Left kidney (tissue), 8 donors: ENCODE measurements at places on chromosomes 7 and 10.

GRCh38 chr10:47451998-47452494, 31.9 kb downstream of the ANXA8 start:
- DNase-seq: no peak

DNA sequence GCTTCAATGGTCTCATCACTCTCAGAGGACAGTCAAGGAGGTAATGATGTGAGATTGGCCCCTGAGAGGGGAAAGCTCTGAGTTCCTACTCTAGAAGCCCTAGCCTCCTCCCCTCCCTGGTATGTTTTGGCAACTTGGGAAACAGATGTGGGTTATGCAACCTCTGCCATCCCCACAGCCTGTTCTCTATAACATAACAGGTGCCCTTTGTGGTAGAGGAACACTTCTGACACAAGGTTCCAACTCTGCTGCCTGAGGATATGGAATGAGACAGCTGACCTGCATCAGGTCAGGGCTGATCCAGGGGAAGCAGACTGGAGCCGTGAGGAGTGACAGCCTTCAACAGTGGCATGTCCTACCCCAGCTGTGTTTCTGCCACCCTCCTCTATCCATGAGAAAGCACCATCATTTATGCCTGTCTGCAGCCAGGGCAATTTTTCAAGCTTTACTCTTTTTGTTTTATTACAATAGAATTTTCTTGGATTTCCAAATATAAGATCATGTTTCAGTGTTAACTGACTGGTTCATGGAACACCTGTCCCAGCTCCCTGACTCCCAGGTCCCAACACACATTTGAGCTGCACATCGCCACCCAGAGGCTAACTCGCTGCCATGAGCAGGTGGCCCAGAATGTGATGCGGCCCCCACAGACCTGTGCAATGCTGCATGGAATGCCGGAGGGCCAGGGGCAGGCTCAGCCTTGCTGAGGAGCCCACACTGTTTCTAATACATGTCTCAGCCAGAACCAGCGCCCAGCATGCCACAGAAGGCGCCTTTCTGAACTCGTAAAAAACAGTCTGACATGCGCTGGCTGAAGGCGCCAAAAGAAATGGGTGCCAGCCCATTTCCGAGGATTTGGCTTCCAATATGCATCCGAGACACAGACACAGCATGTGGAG, 124.8 kb upstream of the CHST15 start:
- DNase-seq: no peak

DNA sequence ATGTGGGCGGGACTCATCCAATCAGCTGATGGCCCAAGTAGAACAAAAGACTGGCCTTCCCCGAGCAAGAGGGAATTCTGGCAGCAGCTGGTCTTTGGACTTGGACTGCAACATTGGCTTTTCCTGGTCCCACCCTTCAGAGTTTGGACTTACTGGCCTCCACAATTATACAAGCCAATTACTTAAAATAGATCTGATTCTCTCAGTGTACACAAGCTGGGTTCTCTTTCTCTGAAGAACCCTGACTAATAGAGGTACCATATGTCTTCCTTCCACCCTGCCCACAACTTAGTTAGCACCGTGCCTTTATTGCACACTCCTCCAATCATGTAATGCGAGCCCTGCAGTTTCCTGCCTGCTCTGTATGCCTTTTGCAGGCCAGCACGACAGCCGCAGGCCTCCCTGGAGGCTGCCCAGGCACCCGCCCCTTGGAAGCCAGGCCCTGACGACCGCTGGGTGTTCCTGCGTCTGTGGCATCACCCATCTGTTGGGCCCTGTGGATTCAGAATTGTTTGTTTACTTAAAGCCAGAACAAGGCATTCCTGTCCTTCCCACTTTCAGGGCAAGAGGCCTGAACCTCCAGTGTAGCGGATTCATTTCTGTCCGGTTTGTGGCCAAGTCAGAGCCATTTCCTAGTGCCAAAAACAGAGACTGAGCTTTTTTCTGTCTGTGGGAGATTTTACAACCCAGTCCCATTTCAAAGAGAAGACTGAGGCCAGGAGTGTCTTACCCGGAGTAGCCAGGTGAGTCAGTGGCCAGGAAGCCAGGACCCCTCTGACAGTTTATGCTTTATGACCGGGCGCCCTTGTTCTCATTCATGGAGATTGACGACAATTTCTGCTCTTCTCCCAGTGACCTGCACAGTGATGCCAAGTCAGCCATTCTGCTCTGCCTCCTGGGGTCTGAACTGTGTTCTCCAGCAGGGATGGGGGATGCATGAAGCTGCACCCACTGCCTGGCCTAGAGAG, 968 bp upstream of the INMT start:
- no peak for DNase-seq

DNA sequence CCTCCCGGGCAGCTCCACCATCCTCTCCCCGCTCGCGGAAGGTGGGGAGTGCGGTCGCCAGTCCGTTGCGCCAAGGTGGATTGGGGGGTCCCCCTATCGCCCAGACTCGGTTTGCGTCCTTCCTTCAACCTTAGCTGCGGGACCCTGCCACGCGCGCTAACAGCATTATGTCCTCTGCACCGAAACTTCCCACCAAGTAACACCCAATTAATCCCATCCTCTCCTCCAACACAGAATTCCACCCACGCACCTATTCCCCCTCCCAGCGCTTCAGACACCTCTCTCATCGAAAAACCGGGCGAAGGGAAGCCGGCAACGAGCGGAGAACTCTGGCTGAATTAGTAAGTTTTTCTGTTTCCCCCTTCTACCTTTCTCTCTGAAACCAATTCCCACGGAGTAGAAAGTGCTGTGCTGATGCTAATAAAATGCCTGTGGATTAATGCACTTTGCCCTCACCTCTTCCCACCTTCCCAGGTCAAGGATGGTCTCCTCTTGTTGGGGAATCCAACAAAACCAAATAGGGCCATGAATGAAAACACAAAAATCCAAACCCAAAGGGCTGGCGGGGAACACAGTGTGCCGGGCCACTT, 947 bp downstream of the HOXA3 start:
- DNase-seq: no peak

DNA sequence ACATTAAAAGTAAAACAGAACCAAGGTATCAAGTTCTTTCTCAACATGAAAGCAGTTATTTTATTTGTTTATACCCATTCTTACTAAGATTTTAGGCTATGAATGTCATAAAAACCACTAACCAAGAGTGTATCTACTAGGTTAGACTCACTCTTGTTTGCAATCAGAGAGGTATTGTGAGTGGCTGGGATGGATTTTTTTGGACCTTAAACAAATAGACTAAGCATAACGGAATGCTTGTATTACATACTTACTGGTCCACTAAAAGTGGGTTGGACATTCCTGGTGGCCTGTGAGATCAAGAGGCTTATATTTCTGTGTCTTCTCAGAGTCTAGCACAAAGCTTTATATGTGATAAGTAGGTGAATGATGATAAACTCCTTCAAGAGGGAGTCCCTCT, 32.6 kb upstream of the CBLL1 start:
- no peak for DNase-seq

- peak; percentile 21 for DNase-seq
Measured at GRCh38 chr10:31157123-31158010, 125.7 kb upstream of the ZNF438 start.

DNA sequence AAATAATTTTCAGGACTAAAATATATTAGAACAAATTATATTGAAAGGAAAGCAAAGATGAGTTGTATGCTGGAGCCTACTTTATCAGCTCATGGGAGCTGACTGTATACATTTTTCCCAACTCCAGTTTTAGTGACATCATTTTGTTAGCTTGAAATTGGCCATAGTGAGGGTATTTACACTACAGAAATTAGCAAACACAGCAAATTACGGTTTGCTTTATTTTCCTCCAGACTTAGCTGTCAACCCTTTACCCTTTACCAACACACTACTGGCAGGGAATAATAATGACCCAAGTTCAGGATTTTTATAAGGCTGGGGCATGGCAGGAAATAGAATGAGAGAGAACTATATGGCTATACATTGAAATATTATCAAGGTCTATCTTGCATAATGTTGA, 120.3 kb upstream of the PRSS1 start:
- DNase-seq: no peak

- no peak for DNase-seq
Measured at GRCh38 chr7:132933072-132933458, 148.8 kb downstream of the CHCHD3 start.

- no peak for DNase-seq
Measured at GRCh38 chr10:114396464-114396863, 7.8 kb downstream of the AFAP1L2 start.

DNA sequence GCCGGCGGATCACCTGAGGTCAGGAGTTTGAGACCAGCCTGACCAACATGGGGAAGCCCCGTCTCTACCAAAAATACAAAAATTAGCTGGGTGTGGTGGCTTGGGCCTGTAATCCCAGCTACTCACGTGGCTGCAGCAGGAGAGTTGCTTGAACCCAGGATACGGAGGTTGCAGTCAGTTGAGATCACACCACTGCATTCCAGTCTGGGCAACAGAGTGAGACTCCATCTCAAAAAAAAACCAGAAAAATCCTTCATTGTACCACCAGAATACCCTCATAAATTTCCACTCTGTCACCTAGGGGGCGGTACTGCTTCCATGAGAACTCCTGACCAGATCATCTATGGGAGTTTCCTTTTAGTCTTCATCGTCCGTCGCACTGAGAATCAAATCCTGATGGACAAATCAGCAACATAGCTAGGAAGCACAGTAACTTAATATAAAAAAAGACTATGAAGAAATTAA, 225.8 kb upstream of the KLF14 start:
- DNase-seq: no peak

GRCh38 chr10:46555713-46556514, 544 bp downstream of the GPRIN2 start:
- DNase-seq: peak; percentile 64

GRCh38 chr10:62381385-62382102, 7.4 kb downstream of the ZNF365 start:
- DNase-seq: no peak

- DNase-seq: no peak
Measured at GRCh38 chr10:116766241-116766827, 24.0 kb upstream of the HSPA12A start.

DNA sequence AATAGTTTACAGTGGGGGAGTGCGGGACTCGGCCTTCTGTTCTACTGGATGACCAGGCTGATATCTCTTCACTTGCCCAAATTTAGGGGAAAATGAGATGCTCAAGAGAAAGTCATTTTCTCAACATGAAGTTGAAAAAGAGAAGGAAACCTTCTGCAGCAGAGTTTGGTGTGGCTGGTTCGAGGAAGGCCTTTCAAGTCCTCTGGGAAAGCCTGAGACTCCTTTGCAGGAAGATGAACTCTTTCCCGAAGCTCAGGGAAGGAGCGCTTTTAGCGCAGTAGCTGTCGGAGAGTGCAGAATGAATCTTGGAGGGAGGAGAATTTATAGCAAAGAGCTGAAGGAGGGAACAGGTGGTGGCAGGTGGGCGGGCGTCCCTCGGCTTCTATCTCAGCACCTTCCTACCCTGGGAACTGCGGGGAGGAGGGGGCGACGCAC, at the start of gene ATOH7:
ATOH7 (minus strand) TSS at position 297 of the 435 bp plus-strand sequence. CDS start 436 bp downstream, outside the sequence.
- DNase-seq: peak; percentile 25

DNA sequence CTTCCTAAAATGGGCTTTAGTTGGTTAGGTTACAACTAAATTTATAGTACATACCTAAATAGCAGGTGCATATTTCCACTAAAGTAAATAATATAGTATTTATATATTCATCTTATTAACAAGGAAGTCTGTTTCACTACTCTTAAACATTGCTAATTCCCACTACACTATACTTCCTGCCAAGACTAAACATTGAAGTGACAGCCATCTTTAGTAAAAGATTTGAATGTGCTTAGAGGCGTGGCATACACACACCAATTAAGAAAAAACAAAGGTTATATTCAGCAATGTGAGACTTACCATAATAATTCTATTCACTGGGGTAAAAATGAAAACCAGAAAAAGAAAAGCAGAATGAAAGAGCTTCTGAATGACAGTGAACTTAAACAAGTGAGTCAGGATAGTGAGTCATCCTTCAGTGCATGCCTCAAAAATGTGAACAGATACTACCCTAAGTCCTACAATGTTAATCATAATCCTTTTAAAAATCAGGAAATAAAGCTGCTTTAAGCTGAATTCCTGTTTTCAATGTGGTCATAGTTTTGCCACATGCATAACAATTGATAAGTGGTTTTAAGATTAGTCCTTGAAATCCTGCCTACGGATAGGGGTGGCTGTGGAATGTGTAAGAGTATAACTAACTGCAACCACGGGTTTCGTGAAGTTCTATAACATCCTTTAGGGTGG, 59.4 kb downstream of the USP6NL start:
- no peak for DNase-seq
